ENCODE measurements at places on chromosomes 16 and 17.

- no peak for DNase-seq
Observed at GRCh38 chr17:35241520-35241919, 1.4 kb upstream of the SLFN5 start.

DNA sequence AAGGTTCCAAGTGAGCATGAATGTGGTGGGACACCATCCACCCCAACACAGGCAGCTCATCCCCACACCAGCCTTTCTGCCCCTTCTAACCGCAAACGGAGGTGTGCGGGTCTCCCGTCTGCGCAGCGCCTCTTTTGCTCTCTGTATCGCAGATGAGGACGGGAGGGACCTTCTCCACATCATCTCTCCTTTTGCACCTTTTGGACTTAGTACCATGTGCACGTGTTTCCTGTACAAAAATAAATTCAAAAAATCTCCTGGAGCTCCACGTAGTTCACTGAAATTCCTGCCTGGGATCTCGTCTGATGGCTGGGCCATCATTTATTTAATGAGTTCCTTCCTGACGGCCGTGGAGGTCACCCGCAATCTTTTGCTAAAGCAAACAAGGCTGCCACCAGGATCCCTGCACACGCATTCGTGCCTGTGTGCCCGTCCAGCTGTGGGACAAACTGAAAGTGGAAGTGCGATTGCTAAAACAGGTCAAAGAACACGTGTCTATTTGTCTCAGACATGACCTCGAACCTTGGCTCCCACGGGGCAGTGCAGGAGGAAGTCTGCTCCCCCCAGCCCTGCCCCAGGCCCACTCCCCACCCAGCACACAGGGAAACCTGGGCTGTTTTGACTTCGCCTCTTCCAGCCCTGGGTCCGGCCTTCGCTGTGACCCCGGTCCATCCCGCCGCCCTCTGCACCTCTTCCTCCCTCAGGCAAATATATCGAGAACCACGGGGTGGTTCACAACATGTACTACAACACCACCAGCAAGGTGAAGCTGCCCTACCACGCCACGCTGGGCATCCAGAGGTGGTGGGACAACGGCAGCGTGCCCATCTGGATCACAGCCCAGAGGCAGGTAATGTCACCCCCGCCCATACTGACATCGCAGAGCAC is 2.3 kb downstream of the ENPP7 start:
- DNase-seq: no peak

GRCh38 chr16:20763461-20764232 is at the start of gene ACSM3:
ACSM3 (plus strand) TSS chr16:20764014; CDS start chr16:20770035, 6,021 bp downstream.
- peak; percentile 82 for DNase-seq

DNA sequence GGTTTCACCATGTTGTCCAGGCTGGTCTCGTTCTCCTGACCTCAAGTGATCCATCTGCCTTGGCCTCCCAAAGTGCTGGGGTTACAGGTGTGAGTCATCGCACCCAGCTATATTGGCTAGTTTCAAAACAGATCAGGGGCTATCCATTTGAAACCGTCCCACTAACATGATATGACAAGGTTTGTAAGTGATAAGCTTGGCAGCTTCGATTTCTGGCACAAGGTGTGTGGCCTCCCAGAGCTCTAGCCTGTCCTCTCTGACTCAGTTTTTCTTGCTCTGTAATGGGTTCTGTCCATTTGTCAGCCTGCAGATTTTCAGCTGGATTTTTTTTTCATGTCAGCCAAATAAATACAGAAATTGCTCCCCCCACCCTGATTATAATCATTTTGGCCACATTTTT is 31.8 kb upstream of the TENT4B start:
- DNase-seq: no peak

DNA sequence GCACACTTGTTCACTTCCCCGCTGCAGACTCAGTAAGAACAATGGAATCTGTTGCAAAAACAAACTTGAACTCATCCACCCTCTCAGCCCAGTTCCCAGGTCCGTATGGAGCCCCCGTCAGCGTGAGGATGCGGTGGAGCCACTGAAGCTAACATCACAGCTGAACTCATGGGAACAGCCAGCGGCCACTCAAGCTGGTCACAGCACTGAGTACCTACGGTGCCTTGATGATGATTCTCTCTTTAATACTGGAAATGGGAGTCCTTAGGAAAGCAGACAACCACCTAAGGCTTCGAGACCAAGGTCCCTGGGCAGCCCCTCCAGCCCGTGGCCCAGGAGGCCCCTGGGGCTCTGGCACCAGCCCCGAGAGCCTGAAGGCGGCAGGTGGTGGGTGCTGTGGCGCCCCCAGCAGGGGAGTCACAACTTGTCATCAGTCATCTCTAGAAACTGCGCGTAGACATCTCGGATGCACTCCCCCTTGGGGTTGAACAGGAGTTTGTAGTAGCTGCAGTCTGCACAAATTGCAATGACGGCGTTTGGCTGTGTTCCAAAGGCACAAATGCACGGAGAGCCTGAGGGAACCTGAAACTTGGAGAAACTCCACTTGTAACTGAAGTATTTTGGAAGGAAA is 31.0 kb upstream of the RHOT1 start:
- DNase-seq: peak; percentile 70

DNA sequence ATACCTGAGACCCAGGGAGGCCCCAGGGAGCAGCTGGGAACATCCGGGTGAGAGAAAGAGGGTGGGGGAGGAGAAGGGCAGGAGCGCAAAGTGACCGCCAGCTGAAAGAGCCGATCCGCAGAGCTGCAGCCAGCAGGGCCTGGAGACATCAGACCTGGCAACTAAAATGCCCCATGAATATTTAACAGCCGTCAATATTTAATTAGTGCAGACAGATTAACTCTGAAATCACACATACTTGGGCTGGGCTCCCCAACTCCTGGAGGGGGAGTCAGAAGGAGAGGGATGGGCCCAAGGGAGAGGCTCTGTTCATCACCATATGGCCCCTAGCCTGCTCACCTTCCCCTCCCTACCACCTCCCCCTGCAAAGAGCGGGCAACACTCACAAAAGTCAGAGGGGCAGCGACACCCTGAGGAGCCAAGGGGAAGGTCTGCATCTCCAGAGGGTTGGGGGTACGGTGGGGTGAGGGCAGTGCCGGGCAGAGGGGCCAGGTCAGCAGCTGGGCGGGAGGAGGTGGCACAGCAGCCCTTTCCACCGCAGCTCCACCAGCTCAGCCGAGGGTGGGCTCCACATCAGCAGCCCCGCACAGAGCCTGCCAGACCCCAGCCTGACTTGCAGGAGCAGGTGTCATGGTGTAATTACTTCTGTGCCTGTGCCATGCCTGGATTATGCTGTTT is 61.9 kb upstream of the CCL1 start:
- no peak for DNase-seq

- DNase-seq: no peak
Observed at GRCh38 chr17:61481421-61481820, 29.2 kb downstream of the TBX4 start.

- no peak for DNase-seq
Observed at GRCh38 chr16:86038926-86039310, 140.0 kb downstream of the IRF8 start.

DNA sequence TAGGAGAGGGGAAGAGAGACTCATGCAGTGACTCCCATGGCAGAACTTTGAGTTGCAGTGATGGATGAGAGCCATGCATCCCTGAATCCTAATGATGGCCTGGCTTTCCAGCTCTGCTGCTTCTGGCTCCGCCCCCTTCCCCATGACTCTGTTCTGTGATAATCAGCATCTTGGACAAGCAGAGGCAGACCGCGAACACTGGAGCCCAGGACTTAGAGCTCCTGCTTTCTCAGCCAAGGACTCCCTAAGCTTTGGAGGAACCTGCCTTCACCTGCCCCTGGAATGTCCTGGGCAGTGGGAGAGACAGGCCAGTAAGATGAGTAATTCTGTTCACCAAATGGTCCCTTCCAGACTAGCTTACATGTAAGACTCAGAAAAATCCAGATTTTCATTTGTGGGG is 12.5 kb downstream of the CCDC92B start:
- no peak for DNase-seq

- peak; percentile 58 for DNase-seq
Observed at GRCh38 chr17:45021607-45022287, 29.7 kb downstream of the DCAKD start.

DNA sequence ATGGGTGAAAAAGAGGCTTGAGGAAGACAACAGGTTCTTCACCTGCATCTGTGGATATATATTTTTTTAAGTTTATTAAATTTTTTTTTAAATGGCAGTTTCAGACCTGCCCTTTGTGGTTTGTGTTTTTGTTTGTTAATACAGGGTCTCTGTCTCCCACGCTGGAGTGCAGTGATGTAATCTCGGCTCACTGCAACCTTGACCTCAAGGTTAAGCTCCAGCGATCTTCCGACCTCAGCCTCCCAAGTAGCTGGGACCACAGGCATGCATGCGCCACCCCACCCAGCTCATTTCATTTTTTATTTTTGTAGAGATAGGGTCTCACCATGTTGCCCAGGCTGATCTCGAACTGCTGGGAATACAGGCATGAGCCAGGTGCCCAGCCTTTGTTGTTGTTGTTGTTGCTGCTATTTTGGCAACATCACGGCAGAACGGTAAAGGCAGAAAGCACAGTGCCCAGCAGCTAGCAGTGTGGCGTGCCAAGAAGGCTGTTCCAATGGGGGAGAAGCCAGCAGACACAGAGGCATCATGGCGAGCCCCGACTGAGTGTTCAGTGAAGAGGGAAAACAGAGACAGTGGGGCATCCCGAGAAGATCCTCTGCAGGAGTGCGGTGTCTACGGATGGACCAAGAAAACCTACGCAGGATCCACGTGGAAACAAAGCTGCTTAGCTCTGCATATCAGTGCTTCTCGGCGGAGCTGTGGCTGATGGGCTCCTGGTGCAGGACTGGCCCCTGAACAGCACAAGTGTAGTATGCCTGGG is 19.6 kb downstream of the TMC6 start:
- DNase-seq: no peak

GRCh38 chr17:35155246-35155645 is 7.6 kb downstream of the UNC45B start:
- no peak for DNase-seq

DNA sequence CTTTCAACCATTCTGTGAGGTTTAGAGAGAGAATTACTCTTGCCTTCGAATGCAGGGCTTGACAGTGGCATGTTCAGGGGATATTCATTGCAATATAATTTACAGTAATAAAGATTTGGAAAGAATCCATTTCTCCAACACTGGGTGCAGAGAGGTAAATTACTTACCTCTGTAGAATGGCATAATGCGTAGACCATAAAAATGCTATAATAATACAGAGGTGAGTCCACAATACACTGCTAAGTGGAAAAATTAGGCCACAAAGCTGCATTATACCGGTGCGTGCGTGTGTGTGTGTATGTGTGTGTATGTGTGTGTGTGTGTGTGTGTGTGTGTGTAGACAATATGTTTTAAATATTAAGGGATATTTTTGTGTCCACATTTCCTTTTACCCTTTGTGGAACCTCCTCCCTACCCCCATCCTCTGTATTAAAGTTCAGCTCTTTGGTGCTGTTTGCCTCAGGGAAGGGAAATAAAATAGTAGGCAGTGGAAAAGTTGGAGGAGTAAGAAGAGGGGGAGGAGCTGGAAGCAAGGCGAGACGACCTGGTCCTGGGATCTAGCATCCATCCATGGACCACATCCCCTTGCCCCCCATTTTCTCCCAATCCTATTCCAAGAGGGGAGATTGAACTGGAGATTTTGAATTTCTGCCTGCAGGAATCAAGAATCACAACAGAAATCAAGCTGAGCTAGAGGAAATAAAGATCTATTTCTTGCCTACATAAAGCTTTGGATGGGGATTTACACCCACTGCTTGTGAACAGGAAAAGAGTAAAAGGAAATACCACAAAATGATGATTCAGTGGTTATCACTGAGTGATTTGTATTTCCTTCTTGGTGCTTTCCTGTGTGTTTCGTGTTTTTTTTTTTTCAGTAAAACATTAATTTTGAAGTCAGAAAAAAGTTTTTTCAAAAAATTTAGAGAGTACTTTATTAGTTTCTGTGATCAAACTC is 124.8 kb downstream of the RGS9 start:
- DNase-seq: peak; percentile 63

- DNase-seq: peak; percentile 70
Observed at GRCh38 chr17:42819939-42820535, 4.0 kb downstream of the BECN1 start.

DNA sequence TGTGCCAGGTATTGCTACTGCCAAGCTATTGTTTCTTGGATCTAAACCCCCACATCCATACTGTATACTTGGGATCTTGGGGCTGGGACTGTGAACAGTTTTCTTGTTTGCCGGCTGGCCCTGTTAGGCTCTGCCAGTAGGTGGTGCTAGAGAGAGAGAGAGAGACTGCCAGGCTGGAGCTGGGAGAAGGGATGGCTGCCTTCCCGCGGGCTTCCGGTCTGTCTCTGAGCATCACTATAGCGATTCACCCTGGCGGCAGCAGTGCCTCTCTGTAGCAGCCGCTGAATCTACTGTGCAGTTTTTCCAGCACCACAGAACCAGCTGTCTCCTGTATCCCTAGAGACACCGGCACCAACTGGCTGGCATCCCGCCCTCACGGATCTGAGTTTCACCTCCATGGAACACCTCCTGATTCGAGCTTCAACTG is 201.2 kb downstream of the UTP18 start:
- peak; percentile 62 for DNase-seq

DNA sequence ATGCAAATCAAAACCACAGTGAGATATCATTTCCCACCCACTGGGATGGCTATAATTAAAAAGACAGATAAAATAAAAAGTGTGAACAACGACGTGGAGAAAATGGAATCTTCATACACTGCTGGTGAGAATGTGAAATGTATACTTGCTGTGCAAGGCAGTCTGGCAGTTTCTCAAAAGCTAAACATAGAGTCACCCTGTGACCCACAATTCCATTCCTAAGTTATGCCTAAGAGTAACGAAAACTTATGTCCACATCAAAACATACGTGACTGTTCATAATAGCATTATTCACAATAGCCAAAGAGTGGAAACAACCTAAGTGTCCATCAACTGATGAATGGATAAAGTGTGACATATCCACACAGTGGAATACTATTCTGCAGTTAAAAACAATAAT is 38.1 kb upstream of the VPS4A start:
- peak; percentile 68 for DNase-seq

GRCh38 chr17:81651692-81652091 is 4.7 kb downstream of the PDE6G start:
- DNase-seq: peak; percentile 79

GRCh38 chr16:61946019-61946418 is 90.2 kb downstream of the CDH8 start:
- no peak for DNase-seq

DNA sequence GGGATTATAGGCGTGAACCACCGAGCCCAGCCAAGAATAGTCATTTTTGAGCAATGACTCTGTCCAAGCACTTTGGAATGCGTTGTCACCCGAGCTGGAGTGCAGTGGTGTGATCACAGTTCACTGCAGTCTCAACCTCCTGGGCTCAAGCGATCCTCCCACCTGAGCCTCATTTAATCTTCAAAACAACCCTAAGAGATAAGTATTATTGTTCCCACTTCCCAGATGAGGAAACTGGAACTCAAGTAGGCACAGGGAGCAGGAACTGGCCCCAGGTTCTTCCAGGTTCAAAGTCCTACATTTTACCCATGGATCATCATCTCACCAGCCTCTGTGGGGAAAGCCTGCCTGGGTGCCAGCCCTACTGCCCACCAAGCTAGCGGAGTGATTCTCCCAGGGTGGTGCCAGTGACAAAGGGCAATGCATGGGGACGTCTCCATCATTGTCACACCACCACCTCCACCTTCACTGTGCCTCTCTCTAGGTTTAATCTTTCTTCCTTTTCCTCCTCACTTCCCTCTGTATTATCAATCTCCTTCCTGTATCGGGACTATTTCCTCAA is 11.3 kb upstream of the RNF157 start:
- no peak for DNase-seq

GRCh38 chr16:89506791-89507191 is 1.4 kb upstream of the SPG7 start:
- no peak for DNase-seq
